ENCODE measurements at places on chromosomes 5 and 9.

DNA sequence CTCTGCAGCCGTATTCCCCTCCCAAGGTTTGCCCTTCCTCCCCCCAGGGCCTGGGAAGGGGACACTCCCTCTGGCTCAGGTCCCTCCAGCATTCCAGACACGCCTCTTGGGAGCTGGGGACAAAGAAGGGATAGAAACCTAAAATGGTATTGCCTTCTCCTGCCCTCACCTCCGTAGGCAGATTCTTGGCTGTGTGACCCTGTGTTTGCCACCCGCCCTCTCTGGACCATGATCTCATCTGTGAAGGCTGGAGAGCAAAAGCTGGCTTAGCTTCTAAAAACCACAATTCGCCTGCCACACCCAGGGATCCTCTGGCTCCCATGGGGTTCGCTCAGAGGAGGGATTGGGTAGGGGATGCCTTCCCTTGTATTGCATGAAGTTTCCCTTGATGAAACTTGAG is 7.7 kb downstream of the AQP3 start:
- no peak for DNase-seq

- no peak for DNase-seq
These were observed 1.1 kb upstream of the IRF1 start for GRCh38 chr5:132491368-132492364.

DNA sequence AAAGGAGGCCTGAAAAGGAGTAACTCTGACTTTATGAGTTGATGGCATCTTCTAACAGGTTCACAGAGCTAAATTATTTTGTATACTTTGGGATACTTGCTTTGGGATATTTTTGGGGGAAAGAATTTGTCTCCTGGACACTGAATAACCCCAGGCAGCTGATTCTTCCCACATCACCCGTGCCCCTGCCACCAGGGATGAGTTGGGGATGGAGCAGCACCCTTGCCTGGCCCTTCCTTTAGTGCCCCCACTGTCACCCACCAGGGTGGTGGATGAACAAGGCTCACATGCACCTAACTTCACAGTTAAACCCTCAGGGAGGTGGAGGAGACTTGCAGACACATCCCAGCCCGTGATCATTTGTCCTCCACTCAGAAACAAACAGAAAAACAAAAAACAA is 2.3 kb upstream of the ADAMTS2 start:
- no peak for DNase-seq

GRCh38 chr5:172450861-172451695 is 3.2 kb downstream of the SH3PXD2B start:
- DNase-seq: peak; percentile 43

GRCh38 chr5:642481-642880 is 30.3 kb downstream of the CEP72 start:
- no peak for DNase-seq

DNA sequence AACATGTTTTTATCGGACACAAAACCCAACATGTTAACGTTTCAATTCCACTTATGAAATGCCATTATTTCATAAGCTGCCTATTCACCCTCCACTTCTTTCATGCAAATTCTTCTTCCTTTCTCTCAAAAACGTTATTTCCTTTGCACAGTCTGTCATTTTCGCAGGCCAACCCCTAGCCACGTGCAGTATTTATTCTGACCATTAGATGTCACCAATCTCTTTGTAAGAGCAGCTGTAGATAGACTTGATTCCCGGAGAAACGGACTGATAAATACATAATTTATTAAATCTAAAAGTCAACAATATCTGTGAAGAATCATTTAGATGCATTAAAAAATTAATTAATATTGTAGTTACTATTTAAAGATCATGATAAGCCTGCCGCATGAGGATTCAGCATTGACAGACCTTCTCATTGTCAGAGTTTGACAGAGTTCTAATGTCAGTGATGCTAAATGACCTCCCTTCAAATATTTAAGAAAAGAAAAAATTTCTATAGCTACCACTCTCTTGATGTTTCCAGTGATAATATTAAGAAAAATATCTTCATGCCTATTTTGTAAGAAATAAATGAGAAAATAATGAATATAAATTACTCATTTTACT is 933.6 kb downstream of the CDH12 start:
- DNase-seq: peak; percentile 14

- no peak for DNase-seq
These were observed 53.3 kb downstream of the SEMA6A start for GRCh38 chr5:116521173-116521872.

DNA sequence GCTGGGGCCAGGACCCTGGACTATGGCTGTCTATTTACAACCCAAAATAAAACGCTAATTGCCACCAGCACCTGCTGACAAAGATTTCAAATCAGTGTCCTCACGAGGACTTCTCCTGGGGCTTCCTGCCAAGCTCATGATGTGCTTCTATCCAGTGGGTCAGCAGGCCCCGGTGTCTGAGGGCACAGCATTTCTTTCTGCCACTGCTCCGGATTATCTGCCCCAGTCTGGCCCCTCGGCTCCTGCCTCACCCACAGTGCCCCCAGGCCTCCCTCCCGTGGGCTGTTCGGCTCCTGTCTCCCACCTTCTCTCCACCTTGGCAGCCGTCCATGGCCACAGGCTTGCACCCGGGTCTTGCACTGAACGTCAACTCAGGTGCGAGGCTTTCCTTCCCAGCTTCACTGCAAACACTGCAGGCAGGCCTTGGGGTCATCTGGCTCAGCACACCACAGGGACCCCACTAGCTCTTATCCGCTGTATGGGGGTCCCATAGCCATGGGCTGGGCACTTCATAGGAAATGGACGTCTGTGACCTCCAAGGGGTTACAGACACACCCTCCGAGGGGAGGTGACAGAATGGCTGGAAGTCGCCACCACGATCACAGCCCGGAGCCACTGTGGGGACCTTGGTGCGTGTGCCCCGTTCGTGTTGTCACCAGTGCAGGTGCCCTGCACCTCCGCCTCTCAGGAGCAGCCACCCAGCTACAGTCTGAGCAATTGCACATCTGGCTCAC is 43.8 kb upstream of the FCN1 start:
- DNase-seq: no peak

DNA sequence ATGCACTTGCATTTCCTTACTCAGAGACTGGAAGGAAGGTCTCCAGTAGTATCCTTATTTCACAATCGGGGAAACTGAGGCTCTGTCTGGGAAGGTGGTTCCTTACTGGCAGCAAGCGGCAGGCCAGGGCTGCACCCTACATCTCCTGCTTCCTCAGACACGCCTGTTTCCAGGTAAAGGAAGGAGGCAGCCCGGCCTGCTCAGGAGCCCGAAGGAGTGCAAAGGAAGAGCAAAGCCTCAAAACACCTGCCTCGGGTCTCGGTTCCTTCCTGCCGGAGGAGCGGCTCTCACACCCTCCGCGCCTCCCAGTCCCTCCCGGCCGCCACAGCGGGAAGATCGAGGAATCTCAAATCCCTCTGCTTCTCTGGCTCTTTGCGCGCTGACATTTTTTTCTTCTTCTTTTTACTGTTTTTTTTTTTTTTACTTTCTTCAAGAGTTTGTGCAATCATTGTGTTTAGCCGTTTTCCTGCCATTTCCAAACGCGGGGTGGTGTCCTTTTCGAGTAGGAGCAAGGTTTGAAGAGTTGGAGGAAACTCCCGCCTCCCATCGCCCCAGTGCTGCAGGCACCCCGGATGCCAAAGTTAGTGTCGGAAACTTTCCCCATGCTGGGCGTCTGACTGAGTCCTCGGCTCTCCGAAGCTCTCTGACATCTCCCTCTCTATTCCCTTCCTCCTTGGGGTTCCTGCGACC is 1.0 kb downstream of the GGTA1 start:
- peak; percentile 44 for DNase-seq

- no peak for DNase-seq
These were observed 400.3 kb downstream of the EBF1 start for GRCh38 chr5:158699298-158699880.

DNA sequence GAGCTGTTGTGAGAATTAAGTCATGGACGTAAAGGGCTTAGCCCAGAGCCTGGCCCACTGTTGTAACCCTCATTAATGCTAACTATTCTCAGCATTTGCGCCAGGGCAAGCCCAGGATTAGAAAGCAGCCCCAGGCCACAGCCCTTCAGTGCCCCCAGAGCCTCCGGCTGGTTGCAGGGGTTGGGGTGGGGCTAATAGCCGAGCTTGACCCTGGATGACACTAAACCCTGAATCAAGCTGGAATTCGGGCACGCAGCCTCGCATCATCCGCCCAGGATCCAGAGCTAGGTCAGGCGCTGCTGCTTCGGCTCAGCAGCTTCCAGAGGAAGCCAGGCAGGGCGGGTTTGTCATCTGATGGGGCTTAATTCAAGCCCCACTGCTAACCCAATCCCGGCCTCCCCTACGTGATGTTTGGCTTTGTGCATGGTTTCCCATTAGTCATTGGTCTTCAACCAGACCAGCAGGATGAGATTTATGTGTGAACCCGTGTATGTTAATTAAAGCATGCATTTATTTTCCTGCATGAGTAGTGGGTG is 1.2 kb upstream of the MEGF9 start:
- DNase-seq: no peak

- no peak for DNase-seq
These were observed 10.2 kb downstream of the GLIS3 start for GRCh38 chr9:4289411-4290326.

- no peak for DNase-seq
These were observed 669.2 kb upstream of the ACO1 start for GRCh38 chr9:31715250-31715649.

GRCh38 chr5:73834693-73835092 is 208.7 kb downstream of the ARHGEF28 start:
- no peak for DNase-seq

DNA sequence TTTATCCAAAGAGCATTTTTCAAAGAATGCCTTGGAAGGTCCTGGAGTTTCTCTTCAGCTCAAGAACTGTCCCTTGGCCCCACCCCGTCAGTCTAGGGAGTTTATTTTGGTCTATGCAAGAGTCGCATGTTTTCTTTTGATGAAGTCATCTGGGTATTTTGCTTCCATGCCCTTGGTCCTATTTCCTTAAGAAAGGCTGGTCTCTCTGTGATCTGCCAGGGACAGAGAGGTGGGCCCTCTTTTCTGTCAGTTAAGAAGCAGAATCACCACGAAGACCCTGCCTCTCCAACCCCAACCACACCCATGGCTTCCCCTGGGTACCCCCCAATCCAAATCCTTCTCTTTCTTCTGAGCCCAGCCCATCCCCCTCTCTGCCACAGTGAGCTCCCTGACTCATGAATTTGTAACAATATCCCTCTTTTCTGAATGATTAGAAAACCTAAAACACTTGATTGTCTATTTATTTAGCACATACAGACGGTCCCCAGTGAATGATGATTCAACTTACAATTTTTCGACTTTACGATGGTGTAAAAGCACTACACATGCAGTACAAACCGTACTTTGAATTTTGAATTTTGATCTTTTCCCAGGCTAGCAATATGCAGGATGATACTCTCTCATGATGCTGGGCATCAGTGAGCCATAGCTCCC is 163.5 kb upstream of the ADRA1B start:
- no peak for DNase-seq

GRCh38 chr5:39362646-39363045 is 1.6 kb downstream of the C9 start:
- no peak for DNase-seq

- no peak for DNase-seq
These were observed 7.5 kb upstream of the RALGPS1 start for GRCh38 chr9:126907058-126907457.

GRCh38 chr9:99835142-99835541 is 13.5 kb downstream of the NR4A3 start:
- no peak for DNase-seq

DNA sequence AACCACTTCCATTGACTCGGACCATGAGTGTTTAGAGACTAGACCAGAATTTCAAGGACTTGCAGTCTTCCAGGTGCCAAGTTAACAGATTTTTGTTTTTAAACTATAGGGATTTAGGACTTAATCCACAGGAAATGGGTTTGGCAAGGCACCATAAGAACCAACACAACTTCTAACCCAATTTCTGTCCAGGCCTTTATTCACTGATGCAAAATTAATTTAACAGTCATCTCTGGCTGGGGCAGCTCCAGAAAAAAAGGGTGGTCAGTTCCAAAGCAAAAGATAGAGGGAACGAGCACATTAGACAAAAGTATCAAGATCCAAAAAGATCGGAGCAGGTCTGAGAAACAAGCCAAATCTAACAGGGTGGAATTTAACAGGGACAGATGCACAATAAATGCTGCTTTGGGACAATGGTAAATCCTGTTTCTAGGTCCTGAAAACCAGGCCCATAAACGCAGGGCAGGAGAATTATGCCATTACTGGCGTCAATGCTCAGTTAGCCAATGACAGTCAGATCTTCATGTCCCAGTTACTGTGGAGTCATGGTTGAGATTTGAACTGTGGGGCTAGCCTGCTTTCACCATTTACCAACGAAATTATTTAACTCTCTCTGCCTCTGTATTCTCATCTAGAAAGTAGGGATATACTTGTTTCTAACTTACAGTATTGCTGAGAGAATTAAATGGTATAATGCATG is 590.8 kb upstream of the BRINP1 start:
- no peak for DNase-seq

- DNase-seq: no peak
These were observed 15.7 kb upstream of the MAT2B start for GRCh38 chr5:163489745-163490075.

GRCh38 chr5:39998518-39998917 is 573.7 kb upstream of the DAB2 start:
- no peak for DNase-seq

- no peak for DNase-seq
These were observed 1.9 kb upstream of the RNF38 start for GRCh38 chr9:36401897-36402480.

DNA sequence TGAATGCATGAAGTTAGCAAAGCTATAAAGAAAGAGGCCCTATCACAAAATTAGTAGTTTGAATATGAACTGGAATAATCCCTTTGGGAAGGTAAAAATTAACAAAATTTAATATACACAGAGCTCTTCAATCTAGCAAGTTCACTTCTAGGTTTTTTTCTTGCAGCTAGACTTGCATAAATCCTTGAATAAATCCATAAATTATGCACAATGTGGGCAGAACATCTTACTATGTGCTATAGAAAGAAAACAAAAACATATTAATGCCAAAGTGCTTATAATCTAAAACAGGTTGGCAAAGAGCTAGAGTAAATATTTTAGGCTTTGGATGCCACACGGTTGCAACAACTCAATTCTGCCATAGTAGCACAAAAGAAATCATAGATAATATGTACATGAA is 138.5 kb upstream of the FREM1 start:
- DNase-seq: no peak

- DNase-seq: no peak
These were observed 136.2 kb upstream of the HAPLN1 start for GRCh38 chr5:83856881-83857280.

DNA sequence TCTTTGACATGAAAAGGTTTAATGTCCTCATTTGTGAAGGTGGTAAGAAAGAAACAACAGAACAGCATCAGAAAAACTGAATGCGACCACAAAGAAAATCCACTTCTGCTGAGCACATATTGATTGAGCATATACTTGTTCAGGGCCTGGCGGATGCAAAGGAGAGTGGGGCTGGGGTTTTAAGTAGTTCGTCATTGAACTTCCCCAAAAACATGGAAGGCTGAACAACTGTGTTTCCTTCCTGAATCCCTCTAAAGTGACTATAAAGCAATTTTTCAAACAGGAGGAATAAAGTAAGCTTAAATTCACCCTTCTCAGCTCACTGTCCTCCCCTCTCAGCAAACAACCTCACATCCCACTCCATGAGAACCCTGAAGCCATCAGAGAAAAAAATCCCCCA is 262.9 kb downstream of the AGTPBP1 start:
- no peak for DNase-seq

GRCh38 chr9:16515207-16515606 is 355.3 kb downstream of the BNC2 start:
- DNase-seq: no peak

- no peak for DNase-seq
These were observed 61.4 kb upstream of the EPB41L4A start for GRCh38 chr5:112480501-112480900.

- DNase-seq: no peak
These were observed 3.5 kb downstream of the ALDH7A1 start for GRCh38 chr5:126591549-126591948.

All from SW 1271 (cell line).